IgD-negative memory B cell (primary cell): ENCODE measurements at places on chromosomes 2 and 18. TPM values are rescaled to one million over a fixed set of nuclear protein-coding genes. Genes with fewer than 3 reads are reported as not detected.

SMAD7 gene
- polyA plus RNA-seq, result 0.48 TPM

GCG gene
- polyA plus RNA-seq, result not detected

IL36B gene
- polyA plus RNA-seq, result not detected

HRH4 gene
- not detected for polyA plus RNA-seq

WDR33 gene
- polyA plus RNA-seq, result 39.5 TPM

MYCN gene
- not detected for polyA plus RNA-seq

OTOS gene
- polyA plus RNA-seq, result not detected

SLC4A5 gene
- polyA plus RNA-seq, result 1.2 TPM

SLC9A4 gene
- not detected for polyA plus RNA-seq

RAX gene
- polyA plus RNA-seq, result not detected

MEP1B gene
- 0.35 TPM for polyA plus RNA-seq

GAL3ST2 gene
- polyA plus RNA-seq, result not detected

NGEF gene
- not detected for polyA plus RNA-seq

CRYBA2 gene
- polyA plus RNA-seq, result not detected

ACADL gene
- polyA plus RNA-seq, result not detected

MAT2A gene
- polyA plus RNA-seq, result 72.2 TPM

ITGB6 gene
- not detected for polyA plus RNA-seq

DCC gene
- polyA plus RNA-seq, result not detected

SRBD1 gene
- polyA plus RNA-seq, result 9.9 TPM

COL4A3 gene
- 6.2 TPM for polyA plus RNA-seq

BUB1 gene
- 0.94 TPM for polyA plus RNA-seq

CRYGD gene
- polyA plus RNA-seq, result not detected

CD8B2 gene
- polyA plus RNA-seq, result not detected

SERPINB2 gene
- polyA plus RNA-seq, result not detected

ALPP gene
- not detected for polyA plus RNA-seq

DSG4 gene
- polyA plus RNA-seq, result not detected

HIBCH gene
- polyA plus RNA-seq, result 22.5 TPM

CCL20 gene
- not detected for polyA plus RNA-seq

NAT8 gene
- not detected for polyA plus RNA-seq

TSGA10 gene
- 19.7 TPM for polyA plus RNA-seq

STK17B gene
- polyA plus RNA-seq, result 71.9 TPM

MMADHC gene
- 106 TPM for polyA plus RNA-seq

CROCC2 gene
- not detected for polyA plus RNA-seq

CD207 gene
- not detected for polyA plus RNA-seq

AQP12B gene
- not detected for polyA plus RNA-seq

BOLL gene
- not detected for polyA plus RNA-seq

GNAL gene
- 0.20 TPM for polyA plus RNA-seq

ASB18 gene
- polyA plus RNA-seq, result not detected

MARS2 gene
- polyA plus RNA-seq, result 6.8 TPM

TMEFF2 gene
- polyA plus RNA-seq, result not detected

COL4A4 gene
- 20.8 TPM for polyA plus RNA-seq

STARD6 gene
- not detected for polyA plus RNA-seq

OSBPL1A gene
- 0.84 TPM for polyA plus RNA-seq

C18orf54 gene
- polyA plus RNA-seq, result 0.99 TPM

MROH2A gene
- polyA plus RNA-seq, result not detected

PTPRN gene
- not detected for polyA plus RNA-seq

RNF125 gene
- polyA plus RNA-seq, result 11.7 TPM

PHOSPHO2 gene
- polyA plus RNA-seq, result 3.8 TPM

UGT1A6 gene
- polyA plus RNA-seq, result not detected

WNT10A gene
- 2.4 TPM for polyA plus RNA-seq

PDCL3 gene
- polyA plus RNA-seq, result 48.9 TPM

NEU2 gene
- polyA plus RNA-seq, result not detected

CIB4 gene
- not detected for polyA plus RNA-seq

CHRND gene
- polyA plus RNA-seq, result not detected
